Activated T-helper 9 cell treated with anti-CD3 and anti-CD28 coated beads, Interleukin-2, amount 50 U/mL, for 16 hours (primary cell): ENCODE measurements at places on chromosomes 3 and 15.

GRCh38 chr3:108133858-108134554, 43.2 kb upstream of the CD47 start:
- DNase-seq, result no peak

- no peak for DNase-seq
Observed at GRCh38 chr3:64449026-64449425, 223.8 kb upstream of the PRICKLE2 start.

- no peak for DNase-seq
Observed at GRCh38 chr15:42508263-42508690, 12.8 kb downstream of the SNAP23 start.

DNA sequence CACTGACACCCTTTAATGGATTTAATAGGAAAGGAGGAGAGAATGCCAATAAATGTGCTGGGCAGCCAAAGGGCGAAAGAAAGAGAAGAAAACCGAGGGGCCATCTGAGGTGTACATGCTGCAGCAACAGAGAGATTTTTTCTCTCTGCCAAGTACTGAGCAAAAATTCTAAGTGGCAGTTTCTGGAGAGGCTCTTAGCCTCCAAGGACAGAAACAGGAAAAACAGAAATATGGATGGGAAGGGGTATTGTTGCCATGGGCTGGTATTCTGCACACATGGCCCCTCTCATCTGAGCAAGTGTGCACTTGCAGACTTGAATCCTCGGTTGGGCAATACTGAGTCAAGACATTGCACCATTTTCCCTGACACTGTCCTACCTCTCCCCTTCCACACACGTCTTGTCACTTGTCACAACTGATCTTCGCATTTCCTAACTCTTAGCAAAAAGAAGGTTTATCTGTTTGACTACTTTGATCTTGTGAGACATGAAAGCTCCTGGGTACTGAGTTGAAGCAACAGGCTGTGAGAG, 73.9 kb downstream of the PRICKLE2 start:
- DNase-seq, result no peak

DNA sequence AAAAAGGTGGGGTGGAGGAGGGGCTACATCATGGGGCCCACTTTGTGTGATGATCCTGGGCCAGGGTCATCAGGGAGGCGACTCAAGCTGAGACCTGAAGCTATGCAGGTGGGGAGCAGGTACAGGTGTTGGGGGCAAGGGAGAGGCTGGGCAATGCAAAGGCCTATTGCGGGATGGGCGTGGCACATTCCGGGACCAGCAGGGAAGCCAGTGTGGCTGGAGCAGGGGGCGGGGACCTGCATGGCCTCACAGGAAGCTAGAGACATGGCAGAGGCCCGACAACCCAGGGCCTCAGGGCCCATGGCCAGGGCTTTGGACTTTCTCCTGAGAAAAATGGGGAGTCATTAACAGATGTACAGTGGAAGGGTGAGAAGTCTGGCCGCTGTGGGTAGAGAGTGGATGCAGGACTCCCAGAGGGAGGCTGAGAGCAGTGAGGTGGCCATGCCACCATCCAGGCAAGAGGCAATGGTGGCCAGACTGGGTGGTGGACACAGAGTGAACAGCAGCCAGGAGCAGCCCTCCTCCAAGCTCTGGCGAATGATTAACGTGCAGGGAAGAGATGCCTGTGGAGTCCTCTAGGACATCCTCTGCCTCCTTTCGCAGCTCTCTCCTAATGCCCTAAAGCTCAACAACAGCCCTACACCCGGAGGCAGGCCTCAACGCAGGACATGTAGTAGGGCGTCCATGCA, 122.6 kb upstream of the ATP2B2 start:
- no peak for DNase-seq

DNA sequence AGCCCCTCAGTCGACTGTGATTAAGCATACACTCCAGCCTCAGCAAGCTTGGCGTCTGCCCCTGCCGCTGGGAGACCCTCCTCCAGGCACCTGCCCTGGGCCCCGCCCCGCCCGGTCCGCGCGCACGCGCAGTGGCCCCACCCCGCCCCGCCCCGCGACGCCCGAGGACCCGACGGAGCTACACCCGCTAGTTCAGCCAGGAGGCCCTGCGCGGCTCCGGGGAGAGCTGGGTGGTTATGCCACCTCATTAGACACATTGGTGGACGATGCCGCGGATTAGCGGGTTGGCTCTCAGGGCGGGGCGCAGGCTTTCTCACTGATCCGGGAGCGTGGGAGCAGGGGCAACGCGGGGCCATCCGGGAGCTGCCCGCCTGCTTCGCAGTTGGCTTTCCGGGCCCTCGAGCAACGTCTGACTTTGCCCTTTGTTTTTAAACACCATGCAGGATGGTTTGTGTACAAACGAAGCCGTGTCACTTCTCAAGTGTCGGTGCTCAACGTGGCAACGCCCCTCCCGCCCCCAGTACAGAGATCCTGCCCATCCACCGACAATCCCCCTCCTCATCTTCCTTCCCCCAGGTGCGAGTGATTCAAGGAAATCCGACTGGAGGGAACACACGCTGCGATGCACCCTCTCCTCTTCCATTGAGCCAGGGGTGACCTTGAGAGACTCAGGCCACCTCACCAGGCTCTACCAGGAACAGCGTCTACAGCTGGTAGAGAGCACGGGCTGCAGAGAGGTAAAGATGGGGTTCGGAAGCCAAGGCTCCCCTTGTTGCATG, 109.3 kb downstream of the SHQ1 start:
- DNase-seq, result peak; percentile 57

- DNase-seq, result no peak
Observed at GRCh38 chr3:38721207-38721772, 71.8 kb upstream of the SCN5A start.

GRCh38 chr3:73086071-73086494, 24.6 kb downstream of the EBLN2 start:
- DNase-seq, result peak; percentile 20
